ENCODE measurements at places on chromosomes 2 and 18.

- no peak for DNase-seq
These were observed 42.0 kb upstream of the EDAR start for GRCh38 chr2:109030870-109031475.

- no peak for DNase-seq
These were observed 261.9 kb upstream of the SIX3 start for GRCh38 chr2:44679584-44679983.

- no peak for DNase-seq
These were observed 28.4 kb upstream of the RHOB start for GRCh38 chr2:20418519-20418918.

- no peak for DNase-seq
These were observed 243.0 kb downstream of the ERBB4 start for GRCh38 chr2:212295571-212295970.

- DNase-seq, result no peak
These were observed 365.9 kb upstream of the TRIB2 start for GRCh38 chr2:12350821-12351220.

- peak; percentile 87 for DNase-seq
These were observed 116.0 kb downstream of the TNS1 start for GRCh38 chr2:217886720-217887309.

DNA sequence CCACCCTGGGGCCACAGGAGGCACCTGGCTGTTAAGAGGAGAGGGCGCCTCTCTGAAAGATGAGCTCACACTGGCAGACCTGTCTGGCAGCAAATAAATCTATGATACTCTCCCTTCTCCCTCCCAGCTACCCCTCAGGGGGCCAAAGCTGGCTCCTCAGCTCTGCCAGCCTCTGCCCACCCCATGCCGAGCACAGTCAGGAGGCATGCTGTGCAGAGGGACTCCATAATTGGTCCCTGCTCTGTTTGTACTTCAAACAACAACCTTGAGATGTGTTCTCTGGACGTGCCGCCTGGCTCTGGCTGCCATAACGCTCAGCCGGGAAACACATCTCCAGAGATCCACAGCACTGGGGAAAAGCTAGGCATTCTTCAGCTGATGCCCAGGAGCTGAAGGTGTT is 126.7 kb downstream of the GALNT14 start:
- no peak for DNase-seq

- no peak for DNase-seq
These were observed 131.0 kb downstream of the CCDC85A start for GRCh38 chr2:56314796-56315195.

- DNase-seq, result peak; percentile 38
These were observed 34.5 kb upstream of the GRB14 start for GRCh38 chr2:164655750-164656149.
